ENCODE measurements at places on chromosomes 2 and 18.

DNA sequence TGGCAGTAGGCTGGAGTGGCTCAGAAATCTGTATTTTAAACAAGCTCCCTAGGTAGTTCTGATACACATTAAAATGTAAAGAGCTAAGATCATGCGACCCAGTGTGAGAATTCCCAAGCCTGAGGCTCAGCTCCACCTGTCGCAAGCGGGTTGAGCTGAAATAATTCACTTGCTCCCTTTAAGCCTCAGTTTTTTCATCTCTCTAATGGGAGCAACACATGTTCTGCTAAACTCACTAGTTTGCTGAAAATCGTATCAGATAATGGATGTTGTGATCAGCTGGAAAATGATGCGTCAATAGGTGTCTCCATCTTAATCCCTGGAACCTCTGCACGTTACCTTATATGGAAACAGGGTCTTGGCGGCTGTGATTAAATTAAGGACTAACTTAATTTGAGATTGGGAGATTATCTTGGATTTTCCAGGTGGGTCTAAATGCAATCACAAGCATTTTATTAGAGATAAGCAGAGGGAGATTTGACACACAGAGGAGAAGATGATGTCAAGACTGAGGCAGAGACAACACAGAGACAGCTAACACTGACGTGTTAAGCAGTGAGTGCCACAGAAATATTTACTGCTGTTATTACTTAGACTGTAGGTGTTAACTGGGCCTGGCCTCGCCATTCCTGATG lies 53.0 kb downstream of the POMC start:
- DNase-seq: no peak

GRCh38 chr2:114345246-114345645 lies 97.2 kb upstream of the DPP10 start:
- DNase-seq: no peak

- no peak for DNase-seq
Measured at GRCh38 chr2:200662727-200663126, 76.9 kb downstream of the AOX1 start.

- DNase-seq: no peak
Measured at GRCh38 chr18:58501066-58501896, 127.6 kb downstream of the ALPK2 start.

DNA sequence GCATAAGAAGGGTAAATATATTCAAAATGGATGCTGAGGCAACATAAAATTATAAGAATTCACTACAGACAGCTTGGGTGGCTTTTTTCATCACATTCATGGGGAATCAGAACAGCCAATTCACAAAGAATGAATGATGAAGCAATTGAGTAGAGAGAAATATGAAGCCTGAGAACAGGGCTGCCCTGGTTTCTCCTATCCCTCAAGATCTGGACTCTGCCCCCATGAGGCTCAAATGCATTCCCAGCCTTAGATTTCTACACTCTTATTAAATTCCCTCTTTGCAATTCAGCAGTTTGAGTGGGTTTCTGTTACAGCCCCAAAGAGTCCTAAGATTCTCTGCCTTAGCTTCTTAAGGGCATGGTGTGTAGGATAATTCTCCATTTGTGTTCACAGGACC lies 172.5 kb downstream of the MAIP1 start:
- DNase-seq: no peak

Measured in activated T-helper 1 cell treated with Interleukin-2 at 50 U/mL for 16 hours (primary cell).